ENCODE measurements at places on chromosomes 12 and 14.
A peak's percentile ranks its signal among the peaks of the same experiment; 100 is the strongest.

DNA sequence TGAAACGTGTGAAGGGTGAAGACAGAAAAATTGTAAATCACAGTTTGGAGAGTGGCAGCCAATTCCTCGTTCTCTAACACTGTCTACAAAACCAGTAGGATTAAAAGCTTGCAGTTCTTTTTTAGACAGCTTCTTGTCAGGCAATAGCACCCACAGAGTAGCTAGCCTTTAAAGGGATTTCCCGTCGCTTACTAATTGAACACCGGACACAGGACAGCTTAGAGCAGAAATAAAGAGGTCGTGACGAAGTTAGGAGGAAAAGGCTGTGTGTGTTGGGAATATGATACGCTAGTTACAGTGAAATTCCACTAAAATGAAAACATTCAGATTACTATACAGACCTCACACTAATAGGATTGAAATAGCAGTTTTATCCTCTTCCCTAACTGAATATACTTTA, 149.1 kb upstream of the FLRT2 start:
- no peak for DNase-seq

DNA sequence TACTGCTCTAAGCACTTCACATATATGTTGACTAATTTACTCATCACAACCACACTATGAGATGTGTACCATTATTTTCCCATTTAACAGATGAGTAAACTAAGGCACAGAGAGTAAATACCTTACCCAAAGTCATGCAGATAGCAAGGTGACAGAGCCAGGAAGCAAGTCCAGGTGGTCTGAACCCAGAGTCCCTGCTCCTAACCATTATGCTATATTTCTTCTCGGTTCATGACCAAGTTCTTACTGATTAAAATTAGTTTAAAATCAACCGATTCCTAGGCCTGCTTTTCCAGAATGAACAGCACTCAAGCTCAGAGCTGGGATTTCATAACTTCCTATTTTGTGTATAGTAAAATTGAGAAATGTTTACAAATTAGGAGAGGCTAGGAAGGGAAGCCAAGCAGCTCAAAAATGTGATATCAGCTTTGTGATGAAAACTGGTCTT, 85.5 kb upstream of the EGLN3 start:
- DNase-seq, result no peak

GRCh38 chr12:45292486-45293195, 76.7 kb downstream of the ANO6 start:
- no peak for DNase-seq

DNA sequence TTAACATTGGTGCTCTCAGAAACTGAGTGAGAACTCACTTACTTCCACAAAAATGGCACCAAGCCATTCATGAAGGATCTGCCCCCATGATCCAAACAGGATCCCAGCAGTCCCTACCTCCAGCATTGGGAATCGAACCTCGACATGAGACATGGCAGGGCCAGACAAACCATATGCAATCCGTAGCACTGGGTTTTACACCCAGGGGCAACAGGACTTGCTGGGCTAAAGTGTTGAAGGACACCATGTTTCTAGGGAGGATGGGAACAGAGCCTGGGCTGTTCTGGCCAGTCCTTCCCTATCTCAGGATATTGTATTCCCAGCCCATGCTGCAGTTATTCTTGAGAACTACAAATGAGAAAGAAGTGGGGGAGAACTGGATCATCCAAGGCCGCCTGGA, 36.6 kb downstream of the SERPINA3 start:
- DNase-seq, result no peak

DNA sequence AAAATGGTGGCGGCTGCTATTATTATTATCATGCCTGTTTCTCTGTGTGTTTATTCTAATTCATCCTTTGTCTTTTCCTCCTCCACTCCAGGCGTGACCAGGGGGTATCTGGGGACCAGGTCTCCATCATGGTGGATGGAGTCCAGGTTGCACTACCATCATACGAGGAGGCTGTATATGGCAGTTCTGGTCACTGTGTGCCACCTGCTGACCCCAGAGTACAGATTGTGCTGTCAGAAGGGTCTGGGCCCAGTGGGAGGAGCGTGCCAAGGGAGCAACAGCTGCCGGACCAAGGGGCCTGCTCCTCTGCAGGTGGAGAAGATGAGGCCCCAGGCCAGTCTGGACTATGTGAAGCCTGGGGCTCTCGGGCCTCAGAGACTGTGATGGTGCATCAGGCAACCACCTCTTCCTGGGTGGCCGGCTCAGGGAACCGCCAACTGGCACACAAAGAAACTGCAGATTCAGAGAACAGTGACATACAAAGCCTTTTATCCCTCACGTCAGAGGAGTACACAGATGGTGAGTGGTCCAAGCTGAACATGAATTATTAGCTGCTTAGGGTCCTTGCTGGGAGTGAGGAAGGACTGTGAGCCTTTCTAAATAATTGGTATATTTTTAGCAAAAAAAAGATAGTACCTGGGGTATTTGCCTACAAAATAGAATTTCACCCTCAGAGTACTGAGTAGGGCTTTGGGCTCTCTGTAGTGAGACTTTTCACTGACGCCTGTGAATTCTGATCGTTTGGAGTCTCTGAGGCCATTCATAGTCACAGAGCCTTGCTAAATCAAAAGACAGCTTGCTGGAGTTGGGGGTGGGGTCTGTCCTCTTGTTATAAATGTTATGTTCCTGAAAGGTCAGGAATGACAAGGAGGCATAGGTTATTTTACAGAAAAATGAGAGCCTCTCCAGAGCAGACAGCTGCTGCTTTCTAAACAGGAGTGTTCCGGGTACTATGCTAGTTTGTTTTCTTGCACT, 58.1 kb upstream of the SRSF5 start:
- DNase-seq, result peak; percentile 60

DNA sequence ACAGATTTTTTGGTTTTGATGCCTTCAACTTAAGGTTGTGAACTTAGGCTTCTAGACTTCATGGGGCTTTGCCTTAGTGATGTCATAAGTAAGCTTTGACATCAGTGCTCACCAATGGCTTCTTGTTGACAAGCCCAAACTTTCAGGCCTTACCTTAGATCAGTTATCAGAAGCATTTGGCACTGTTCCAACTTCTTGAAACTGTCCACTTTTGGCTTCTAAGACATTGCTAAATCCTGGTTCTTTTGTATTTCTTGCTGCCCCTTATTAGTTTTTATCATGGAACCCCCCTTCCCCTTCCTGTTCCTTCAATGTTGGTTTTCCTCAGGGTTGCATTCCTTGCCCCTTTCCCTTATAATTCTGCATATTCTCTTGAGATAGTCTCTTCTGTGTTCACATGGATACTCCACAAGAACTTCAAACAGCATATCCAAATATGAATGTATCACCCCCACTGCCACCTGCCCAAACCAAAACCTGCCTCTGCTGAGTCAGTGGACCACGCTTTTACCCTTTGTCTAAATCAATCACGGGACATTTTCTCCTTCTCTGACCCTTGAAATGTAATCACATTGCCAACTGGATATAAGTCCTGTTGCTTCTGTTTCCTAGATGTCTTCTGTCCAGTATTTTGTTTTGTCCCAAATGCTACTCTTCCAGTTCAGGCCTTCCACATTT, 7.9 kb downstream of the PFKM start:
- no peak for DNase-seq

GRCh38 chr12:50333441-50333840, 50.1 kb upstream of the LIMA1 start:
- DNase-seq, result no peak

DNA sequence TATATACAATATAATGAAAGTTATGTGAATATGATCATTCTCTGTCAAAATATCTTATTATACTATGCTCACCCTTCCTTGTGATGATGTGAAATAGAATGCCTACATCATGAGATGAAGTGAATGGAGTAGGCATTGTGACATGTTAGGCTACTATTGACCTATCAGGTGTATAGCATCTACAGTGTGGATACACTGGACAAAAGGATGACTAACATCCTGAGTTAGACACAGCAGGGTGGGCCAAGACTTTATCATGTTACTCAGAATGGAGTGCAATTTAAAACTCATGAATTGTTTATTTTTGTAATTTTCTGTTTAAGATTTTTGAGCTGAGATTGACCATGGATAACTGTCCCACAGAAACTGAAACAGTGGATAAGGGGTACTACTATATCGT, 53.4 kb upstream of the NAV3 start:
- no peak for DNase-seq

All from BE2C (cell line).